Stimulated activated CD8-positive, alpha-beta memory T cell treated with anti-CD3 and anti-CD28 coated beads, Interleukin-7, amount 100 ng/mL, for 1 hour (primary cell): ENCODE measurements at places on chromosomes 13 and 19.

DNA sequence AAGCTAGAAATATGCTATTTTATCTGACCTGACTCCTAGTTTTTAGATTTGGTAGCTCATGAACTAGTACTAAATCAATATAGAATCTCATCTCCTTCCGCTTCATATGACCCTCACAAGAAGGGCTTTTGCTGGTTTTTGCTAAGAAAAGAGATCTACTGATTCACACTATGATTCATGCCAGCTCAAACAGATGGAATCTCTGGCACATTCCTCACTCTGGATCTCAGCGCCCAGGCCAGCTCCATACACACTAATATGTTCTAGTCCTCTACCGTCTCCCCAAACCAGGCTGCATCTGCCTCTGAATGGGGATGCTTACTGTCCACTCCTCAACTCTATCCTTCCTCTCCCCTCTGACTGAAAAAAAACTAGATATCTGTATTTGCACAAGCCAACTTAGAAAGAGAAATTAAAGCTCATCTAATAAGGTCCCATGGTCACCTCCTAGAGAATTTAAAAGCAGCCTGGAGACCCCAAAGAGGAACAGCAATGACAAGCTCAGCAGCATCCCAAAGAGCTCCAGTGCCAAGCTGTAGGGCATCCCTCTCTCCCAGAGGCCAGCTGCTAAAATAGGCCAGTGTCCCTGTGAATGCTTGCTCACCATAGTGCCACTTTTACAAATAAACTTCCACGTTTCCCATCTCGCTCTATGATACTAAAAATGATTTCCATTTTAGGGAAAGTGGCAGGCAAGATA lies 74.9 kb downstream of the LHFPL6 start:
- DNase-seq = no peak

DNA sequence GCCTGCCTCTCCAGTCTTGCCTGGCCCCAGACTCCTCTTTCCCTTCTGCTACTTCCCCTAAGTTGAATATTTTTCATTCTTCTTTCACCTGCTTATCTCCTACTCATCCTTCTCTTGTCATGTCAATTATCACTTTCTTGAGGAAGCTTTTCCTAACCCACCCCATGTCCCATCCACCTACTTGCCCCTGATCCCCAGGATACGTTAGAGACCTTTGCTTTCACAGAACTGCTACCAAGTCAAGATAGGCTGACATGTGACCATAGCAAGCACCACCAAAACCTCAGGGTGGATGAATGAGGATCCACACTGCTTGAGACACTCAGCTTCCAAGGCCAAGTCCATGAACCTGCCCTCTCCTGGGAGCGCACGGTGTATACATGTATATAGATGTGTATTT lies 131.5 kb downstream of the DNAJC15 start:
- DNase-seq = no peak

GRCh38 chr13:110824702-110825300 lies 90.1 kb downstream of the ANKRD10 start:
- no peak for DNase-seq

DNA sequence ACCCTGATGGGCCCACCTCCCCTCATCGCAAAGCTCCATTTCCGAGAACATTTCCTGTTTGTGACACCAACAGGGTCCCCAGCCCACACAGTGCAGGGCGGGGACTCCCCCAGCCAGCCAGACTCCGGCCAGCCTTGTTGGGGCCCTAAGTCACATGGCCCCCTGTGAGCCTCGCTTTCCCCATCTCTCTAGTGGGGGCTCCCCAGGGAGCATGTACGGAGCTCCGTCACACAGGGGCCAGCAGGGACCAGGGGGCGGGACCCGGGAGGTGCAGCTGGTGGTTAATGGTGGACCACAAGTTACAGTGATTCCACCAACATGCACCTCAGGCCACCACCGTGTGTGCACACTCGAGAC lies 1.7 kb downstream of the TBXA2R start:
- DNase-seq = no peak

DNA sequence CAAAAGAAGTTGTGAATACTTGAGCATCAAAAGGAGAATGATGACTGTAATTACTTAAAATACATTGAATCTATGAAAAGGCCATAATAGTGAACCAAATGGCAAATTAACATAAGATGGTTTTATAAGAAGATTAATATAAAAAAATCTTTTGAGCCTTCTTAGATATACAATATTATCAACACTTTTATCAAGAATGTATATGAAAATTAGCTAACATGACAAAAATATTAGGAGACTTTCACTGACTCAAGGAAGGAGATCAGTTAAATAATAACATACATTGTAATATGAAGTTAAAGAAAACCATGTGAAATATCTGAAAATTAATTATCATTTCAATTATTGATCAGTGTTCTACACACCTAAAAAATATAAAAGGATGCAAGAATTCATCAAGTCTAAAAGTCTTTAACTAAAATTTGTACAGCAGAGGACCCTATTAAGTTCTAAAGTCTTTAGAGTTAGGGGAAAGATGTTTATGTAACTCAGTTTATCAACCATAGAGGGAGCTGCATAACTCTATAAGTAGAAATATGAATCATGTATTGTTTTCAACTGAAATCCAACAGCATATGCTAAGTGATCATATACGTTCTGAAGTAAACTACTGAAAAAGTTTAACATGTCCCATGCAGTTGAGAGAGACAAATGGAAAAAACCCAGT lies 756.1 kb upstream of the MIR17HG start:
- no peak for DNase-seq

DNA sequence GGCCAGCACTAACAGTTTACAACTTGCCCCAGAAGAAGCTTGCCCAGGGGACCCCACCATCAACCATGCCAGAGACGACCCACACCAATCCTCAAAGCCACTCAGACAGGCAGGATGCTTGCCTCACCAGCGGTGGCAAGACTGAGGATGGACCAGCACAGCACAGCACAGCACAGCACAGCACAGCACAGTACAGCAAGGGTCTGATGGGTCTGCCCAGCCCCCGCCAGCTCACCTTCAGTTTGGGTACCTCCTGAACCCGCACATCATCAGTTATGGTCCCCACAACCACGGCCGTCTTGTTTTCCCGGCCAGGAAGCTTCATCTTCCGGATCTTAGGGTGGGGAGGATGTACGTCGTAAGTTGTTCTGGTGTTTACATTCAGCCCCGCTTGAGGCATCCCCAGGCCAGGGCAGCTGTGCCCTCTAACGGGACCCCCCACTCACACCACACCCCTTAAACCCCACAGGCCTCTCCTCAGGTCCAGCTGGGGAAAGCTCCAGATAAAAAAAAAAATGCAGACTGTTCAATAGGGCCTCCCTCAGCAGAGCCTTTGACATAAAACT lies 1.7 kb upstream of the FAM83E start:
- no peak for DNase-seq

DNA sequence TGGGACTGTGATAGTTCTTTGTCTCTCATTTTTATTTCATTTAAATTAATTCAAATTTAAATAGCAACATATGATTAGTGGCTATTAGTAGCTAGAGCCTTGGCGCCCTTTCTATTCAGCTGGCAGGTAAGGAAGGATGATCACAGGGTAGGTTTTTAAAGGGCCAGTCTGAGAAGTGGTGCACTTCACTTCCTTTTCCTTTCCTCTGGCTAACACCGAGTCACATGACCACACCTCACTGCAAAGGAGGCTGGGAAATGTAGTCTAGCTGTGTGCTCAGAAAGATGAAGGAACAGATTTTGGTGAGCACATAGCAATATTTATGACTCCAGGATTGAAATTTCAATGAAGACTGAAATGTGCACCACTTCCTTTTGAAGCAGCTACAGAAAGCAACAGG lies 128.7 kb downstream of the TSHZ3 start:
- no peak for DNase-seq

DNA sequence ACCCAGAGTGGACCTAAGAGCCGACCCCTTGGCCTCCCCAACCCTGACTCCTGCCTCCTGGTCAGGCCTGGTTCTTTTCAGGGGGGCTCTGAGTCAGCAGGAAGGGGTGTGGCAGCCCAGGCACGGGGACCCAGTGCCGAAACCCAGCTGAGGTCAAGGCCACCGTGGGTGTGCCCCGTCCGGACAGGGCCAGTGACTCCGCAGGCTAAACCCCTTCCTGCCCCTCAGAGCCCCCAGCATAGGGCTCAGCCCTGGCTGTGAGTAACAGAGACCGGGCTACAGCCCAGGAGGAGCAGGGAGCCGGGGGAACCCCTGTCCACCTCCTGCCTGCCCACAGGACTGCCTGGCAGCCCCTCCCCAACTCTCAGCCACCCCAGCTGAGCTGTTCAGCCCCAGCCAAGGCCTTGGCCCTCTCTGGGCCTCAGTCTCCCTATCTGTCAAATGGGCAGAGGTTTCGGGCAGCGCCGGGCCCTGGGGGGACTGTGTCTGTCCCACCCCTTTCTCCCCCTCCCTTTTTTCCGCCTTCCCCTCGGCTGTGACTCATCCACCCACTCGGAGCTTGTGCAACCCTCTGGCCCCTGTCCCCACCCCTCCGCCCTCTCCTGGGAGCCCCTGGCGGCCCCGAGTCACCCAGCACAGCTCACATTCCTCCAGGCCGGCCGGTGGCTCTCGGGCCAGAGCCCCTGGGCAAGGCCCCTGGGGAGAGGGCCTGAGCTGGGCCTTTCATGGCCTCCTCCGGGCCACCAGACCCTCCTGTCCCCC lies 8.6 kb downstream of the ZBTB7A start:
- DNase-seq = peak; percentile 30

- no peak for DNase-seq
Measured at GRCh38 chr19:32130332-32130731, 215.1 kb upstream of the ZNF507 start.

- no peak for DNase-seq
Measured at GRCh38 chr13:32248801-32249200, 66.4 kb downstream of the ZAR1L start.

- DNase-seq = no peak
Measured at GRCh38 chr19:41796362-41796761, at the start of gene CEACAM3. Gene CEACAM3, plus strand, starts transcription at chr19:41796587. Its CDS starts 91 bp downstream, at chr19:41796678.

DNA sequence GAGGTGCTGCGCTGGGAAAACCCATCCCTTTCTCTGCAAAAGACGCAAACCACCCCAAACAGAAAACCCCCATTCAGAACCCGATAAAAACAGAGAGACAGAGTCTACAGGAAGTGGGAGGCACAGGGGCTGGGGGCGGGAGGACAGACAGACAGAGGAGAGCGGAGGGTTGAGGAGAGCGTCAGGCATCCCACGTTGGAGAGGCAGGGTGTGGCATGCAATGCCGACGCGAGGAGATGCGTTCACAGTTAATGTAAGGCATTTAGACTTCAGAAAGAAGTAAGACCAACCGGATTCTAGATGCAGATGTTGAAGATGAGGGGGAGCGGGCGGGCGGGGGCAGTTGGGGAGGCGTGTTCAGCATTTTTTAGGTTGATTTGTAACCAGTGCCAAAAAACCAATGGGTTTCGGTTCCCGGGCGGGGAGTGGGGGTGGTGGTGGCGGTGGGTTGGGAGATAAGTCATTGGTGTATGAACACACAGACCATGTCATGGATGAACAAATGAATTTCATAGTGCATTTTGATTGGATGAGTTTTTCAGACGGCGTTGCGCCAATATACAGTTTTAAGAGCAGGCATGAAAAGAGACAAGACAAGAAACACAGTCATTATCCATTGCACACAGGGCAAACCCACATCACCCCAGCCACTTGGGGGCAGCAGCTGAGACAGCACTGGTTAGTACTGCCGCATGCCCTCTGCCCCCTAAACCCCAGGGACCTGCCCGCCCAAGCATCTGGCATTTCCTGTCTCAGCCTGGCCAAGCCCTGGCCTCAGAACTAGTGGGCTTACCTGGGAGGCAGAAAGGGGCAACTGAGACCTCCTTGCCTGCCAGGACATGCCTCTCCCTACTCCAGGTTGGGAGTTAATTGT lies 91.3 kb downstream of the IER2 start:
- no peak for DNase-seq

- no peak for DNase-seq
Measured at GRCh38 chr19:3268326-3268725, 43.9 kb downstream of the CELF5 start.
